ENCODE measurements at places on chromosomes 12 and 14.

DNA sequence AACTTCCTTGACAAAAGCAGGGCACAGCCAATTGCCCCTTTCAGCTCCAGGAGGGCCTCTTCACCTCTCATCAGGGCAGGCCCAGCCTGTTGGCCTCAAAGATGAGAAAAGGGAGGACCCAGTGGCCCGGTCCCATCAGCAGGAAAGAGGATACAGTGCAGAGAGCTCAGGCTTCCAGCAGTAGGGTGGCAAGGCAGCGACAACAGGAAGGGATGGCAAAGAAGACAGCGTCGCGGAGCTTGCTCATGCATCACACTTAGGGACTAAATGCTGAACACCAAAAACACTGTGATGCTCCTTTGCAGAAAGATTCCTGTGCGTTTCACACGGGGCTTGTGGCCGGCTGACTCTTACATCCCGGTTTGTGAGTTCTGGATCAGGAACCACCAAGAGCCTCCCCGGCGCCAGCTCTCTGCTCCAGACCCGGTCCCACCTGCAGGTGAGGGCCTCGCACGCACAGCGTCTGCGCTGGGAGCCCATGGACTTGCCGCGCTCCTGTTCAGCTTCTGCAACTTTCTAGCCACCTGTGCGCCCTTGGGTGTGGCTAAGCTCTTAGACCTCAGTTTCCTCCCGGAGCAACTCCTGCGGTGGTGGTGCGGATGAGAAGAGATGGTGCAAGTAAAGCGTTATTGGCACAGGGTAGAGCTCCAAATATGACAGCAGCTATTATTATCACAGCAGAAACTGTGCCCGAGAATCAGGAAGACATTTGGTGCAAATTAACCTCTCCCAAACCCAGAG, 15.3 kb upstream of the BCL7A start:
- no peak for DNase-seq

DNA sequence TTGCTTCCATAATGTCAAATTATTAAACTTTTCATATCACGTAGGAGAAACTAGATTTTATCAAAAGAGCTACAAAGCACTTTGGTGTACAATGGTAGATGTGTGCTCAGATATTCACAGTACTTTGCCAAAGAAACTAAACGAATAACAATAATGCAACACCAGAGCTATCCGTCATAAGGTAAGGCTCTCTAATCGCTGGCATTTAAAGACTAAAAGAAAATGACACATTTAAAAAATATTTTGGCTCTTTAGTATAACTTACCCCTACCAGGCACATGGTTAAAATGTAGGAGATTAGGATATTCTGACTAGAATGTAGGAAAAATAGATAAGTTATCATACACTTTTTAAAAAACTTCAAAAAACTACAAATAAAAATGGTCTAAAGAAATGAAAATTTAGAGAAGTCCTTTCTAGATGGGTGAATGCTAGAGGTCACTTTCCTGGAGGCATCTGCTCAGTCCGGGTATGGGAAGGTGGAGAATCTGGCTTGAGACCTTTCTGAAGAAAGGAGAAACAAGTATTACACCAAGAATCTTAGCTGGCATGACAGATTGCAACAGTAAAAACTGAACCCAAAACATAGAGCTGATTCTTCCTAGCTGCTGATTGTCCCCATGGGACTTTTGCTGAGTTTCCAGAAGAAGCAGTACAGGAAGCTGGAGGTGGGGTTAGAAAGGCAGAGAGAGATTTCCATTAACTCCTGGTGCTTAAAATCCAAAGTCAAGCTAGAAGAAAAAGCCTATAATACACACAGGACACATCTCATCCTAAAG, 67.9 kb downstream of the FAR2 start:
- no peak for DNase-seq

DNA sequence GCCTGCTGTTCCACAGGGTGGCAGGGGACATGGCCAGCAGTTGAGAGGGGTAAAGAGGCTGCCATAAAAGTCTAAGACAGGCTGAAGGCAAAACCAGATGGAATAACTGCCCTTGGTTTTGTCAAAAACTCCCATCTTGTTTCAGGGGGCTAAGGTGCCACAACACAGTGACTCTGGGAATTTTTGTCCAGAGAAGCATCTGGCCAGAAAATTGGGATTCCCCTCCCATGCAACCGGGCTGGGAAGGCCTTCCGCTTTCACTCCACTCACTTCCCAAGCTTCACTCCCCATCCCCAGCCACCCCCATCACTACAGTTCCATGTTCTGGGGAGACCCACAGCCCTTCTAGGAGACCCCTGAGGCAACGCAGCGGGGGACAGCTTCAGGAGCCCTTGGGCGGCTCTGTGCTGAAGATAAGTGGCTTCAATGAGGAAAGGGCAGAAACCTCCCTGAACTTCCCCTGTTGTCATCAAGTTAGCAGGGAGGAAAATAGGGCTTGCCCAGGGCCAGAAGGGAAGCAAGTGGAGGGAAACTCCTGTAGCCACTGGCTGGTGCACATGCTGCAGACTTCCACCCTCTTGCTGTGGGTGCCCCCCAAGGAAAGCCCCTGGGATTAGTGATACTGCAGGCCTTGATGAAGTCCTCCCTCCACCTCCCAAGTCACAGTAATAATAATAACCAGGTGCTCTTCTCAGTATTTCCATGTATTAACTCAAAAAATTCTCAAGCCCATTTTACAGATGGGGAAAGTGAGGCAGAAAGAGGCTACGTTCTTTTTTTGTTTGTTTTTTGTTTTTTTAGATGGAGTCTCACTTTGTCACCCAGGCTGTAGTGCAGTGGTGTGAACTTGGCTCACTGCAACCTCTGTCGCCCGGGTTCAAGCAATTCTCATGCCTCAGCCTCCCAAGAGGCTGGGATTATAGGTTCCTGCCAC, 6.0 kb downstream of the TMEM229B start:
- no peak for DNase-seq

- no peak for DNase-seq
Measured at GRCh38 chr12:131231032-131231980, 277.6 kb downstream of the ADGRD1 start.

DNA sequence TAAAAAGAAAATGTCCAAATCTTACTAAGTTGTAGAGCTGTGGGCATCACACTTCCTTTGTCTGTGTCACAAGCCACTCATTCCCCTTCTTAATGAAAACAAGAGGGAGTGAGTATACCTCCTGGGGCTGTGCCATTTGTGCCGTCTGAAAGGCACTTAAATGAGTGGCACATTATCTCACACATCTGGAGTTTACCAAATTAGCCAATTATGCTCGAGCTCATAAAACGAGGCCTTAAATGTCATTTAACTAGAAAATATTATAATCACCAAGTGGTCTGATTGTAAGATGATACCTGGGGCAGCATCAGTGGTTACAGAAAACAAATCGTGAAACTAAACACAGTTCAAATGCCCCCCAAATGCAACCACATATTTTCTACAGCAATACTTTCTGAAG, 146.1 kb downstream of the PAX9 start:
- DNase-seq, result no peak

DNA sequence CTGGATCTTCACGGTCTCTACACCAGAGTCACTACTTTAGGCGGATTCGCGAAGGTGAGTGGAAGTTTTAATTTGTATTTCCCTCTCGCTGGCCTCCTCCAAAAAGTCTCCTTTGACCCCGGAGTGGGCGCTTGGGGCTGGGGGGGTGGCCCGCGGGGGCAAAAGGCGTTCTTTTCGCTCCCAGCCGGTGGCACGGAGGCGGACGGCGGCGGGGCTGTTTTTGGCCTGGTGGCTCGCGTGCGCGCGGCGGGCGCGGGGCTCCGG, 510 bp downstream of the ARID2 start:
- no peak for DNase-seq

DNA sequence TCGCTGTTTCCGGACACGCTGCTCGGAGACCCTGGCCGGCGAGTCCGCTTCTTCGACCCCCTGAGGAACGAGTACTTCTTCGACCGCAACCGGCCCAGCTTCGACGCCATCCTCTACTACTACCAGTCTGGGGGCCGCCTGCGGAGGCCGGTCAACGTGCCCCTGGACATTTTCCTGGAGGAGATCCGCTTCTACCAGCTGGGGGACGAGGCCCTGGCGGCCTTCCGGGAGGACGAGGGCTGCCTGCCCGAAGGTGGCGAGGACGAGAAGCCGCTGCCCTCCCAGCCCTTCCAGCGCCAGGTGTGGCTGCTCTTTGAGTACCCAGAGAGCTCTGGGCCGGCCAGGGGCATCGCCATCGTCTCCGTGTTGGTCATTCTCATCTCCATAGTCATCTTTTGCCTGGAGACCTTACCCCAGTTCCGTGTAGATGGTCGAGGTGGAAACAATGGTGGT, 90.0 kb downstream of the GALNT8 start:
- DNase-seq, result no peak

GRCh38 chr12:102061560-102062418, at the start of gene WASHC3:
TSS of gene WASHC3 (minus strand) at chr12:102061991. CDS start at chr12:102061962, 29 bp downstream.
- peak; percentile 93 for DNase-seq

- no peak for DNase-seq
Measured at GRCh38 chr12:109952873-109953272, 43.3 kb downstream of the GIT2 start.

DNA sequence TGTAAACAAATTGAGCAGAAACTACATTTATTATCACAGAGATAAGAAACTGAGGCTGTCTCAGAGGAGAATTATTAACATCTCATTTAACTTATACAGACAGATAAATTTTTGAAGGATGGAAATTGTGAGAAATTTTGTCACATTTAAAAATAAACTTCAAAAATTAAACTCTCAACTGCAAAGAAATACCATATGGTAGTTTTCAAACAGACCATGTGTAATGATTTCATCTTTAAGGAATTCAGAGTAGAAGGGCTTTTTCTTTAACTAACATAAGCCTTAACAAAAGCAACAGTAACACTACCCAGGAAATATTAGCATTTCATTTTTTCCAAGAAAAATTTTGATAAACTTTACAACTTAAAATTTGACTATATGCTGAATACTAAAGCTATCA, 26.6 kb downstream of the NUP37 start:
- no peak for DNase-seq

DNA sequence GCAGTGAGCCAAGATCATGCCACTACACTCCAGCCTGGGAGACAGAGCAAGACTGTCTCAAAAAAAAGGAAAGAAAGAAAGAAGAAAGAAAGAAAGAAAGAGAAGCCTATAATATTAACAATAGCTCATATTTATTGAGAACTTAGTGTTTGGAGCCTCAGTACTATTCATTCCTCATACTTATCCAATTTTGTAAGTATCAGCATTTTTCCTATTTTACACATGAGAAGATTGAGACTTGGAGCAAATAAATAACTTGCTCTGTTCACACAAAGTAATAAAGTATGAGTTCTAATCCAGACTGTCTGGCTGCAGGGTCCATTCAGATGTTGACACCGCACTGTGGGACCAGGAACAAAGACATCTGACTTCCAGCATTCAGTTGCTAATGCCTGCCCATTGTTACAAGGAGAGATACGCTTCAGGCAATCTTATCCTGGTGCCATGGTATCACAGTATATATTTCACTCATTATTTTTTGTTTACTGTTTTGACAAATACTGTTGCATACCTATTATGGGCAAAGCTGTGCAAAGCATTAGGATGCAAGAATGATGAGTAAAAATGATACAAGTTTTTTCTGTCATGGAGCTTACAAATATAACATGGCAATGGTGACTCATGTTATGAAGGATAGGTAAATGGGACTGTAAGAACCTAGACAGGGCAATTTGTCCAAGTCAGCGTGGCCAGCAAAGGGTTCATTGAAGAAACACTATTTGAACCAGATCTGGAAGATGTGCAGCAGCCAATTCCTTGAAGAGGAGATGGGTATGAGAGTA, 21.4 kb upstream of the TMTC2 start:
- DNase-seq, result no peak

GRCh38 chr12:74945771-74946198, 263.9 kb downstream of the KCNC2 start:
- DNase-seq, result no peak

GRCh38 chr12:15756822-15757221, 32.4 kb downstream of the EPS8 start:
- DNase-seq, result no peak

GRCh38 chr12:93347054-93347785, 30.5 kb upstream of the NUDT4 start:
- DNase-seq, result no peak

DNA sequence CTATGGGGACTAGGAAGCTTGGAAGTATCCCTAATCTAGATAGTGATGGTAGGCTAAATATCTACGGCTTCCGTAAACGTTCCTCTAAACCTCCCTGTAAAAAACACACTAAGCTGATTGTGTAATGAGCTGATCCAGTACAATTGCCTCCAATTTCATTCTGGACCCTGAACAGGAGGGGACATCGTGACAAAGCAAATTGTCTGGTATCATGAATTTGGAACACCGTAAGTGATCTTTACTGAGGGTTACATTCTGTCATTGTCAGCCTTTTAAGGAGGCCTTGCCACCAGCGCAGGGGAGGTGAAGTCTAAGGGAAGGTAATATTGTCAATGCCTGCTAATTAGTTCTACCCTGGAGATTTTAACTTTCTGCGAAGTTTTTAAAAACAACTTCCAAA, 487 bp upstream of the MGST1 start:
- DNase-seq, result no peak

GRCh38 chr12:41277946-41278267, 89.8 kb downstream of the PDZRN4 start:
- DNase-seq, result no peak

DNA sequence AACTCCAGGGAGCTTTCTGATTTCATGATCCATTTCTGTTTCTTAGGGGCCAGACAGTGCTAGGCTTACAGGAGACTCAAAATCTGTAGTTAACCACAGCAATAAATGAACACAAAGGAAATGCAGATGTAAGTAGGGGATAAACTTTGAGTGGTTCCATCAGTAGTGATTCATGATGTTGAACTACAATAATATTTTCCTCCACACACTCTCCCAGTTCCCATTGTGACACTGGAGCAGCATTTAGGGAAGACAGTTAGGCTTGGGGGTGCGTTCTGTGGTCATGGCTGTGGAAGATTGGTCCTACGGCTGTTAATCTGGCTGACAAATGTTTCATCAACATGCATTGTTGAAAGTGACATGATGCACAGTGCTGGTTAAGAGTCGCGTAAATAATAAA, 66.9 kb downstream of the HMGA2 start:
- DNase-seq, result no peak

DNA sequence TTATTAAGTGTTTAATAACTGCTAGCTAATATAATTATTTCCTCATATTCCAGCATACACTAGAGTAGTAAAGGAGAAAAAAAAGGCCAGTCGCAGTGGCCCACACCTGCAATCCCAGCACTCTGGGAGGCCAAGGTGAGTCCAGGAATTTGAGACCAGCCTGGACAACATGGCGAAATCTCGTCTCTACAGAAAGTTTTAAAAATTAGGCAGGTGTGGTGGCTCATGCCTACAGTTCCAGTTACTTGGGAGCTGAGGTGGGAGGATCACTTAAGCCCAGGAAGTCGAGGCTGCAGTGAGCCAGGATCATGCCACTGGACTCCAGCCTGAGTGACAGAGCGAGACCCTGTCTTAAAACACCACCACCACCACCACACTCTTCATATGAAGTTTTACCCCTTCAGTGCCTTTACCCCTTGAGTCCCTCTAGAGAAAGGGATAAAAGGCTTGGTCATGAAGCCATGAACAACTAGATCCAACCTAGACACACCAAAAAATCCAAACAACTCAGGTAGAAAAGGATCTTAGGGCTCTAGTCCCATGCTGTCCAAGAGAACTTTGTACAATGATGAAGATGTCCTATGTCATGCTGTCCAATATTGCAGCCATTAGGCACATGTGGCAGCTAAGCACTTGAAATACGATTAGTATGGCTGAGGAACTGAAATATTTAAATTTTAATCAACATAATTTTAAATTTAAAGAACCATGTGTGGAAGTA, 29.6 kb downstream of the ATXN2 start:
- no peak for DNase-seq

Data from NCI-H460 (cell line).